AG04449 (cell line): ENCODE measurements at places on chromosomes 1 and 21.

DNA sequence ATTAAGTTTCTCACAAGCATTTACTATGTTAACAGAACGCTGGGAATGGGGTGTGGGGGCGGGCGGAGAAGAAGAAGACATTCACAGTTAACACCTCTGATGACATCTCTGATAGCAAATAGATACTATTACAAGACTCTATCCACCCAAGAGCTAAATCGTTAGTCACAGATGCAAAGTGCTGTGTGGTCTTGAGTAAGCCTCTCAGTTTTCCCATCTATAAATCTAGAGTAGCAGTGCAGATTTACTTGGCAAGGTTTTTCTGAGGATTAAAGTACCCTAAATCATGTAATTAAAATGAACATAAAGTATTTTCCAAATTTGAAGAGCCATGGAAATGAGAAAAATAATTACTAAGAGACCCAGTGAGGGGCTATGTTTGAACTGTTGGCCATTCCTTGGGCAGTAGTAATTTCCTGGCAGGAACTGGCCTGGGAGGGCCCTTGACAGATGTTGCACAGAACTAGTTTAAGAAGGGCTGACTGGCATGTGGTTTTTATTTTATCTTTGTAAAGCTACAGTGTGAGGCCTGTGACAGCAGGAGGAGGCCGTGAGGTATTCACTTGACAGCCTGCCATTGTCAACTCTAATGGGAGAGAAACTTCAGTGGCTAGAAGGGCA lies 58.7 kb upstream of the APOBEC4 start:
- DNase-seq = no peak

- DNase-seq = no peak
Observed at GRCh38 chr21:46153247-46154154, 1.9 kb downstream of the FTCD start.

GRCh38 chr1:61011561-61012263 lies 70.6 kb upstream of the NFIA start:
- DNase-seq = no peak

DNA sequence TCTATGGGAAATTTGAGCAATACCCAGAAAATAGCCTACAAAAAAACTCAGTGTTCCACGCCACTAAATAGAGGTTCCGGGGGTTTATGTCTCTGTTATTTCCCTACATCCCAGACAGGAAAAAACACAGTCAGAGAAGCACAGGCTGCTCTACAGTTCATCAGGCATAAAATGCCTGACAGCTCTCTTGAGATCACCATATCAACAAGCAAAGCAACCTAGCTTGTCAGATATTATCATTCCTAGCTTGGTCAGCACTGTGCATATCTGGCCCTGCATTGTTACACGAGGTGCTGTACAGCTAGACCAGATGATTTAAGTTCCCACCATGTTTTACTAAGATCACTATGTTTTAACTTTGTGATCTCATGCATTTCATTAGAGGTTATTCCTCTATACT lies 172.6 kb downstream of the PTPRC start:
- no peak for DNase-seq

GRCh38 chr1:214364386-214364785 lies 83.4 kb downstream of the SMYD2 start:
- no peak for DNase-seq

DNA sequence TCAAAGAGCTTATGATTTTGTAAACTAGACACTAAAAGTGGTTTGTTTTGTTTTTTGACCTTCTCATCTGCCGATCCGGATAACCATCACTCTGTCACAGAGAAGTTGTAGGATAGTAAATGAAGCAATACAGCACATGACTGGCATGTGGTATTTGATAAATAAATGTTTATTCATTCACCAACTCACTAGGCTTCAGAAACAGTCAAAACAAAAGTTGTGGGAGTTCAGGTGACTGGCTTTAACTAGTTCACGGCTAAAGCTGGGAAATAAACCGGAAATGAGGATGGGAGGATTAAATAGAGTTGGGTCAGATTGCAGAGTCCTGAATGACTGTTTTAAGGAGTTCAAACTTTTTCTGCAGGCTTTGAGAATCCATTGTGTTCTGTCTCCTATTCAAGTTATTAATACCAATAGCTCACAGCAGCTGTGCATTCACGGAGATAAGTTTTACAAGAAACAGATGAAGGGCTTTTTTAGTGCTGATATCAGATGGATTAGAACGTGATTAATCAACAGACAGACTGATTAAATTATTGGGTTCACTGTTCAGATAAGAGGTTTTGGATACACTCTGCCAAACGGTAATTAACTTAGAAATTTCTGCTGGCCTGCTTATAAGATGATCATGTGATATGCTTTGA lies 463.3 kb downstream of the DPYD start:
- no peak for DNase-seq

DNA sequence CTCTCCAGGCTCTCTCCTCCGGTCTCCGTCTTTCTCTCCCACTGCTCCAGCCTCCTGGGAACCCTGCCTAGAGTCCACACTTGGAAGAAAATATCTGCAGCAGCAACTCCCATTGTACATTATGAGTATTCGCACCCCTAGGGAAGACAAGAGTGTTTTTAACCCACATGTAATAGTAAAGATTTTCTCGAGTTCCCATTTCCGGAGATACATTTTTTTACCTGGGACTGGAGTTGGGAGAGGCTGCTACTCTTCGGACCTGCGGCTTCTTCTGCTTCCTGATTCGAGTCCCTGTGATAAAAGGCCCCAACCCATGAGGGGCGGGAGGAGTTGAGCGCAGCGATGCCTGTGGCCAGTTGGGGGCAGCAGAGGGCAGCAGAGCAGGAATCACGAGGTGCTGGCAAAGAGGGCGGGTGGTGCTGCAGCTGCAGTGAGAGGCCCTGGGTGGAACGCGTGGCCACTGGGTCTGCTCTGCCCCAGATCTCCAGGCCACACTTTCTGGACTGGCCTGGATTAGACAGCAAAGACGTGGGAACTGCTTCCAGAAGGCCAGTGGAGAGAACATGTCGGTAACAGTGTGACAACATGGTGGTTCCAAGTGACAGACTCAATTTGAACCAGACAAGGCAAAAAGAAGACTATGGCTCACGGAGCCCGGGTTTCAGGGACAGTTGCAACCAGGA lies 221.0 kb upstream of the CSF3R start:
- no peak for DNase-seq

DNA sequence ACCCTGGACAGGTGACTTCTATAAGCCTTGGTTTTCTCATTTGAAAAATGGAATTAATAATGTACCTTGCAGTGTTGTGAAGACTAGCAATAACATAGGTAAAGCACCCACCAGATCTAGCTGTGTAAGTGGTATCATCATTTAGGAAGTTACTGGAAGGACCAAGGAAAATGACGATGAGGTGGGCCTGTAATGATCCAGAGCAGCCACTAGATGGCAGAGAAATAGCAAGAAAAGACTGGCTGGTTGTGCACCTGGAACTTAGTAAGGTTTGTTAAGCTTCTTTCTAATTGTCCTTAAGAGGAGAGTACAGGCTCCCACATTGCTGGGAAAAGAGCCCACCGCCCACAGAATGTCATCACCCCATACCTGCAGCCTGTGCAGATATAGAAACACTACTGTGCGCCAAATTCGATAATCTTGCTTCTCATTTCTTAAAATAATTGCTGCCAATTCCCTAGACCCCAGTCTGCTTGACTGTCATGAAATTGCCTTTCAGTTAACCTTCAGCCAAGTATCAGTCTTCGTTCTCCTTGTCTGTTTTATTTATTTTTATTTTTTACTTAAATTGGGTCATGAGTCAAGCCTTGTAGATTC lies 37.2 kb downstream of the WNT4 start:
- DNase-seq = no peak

DNA sequence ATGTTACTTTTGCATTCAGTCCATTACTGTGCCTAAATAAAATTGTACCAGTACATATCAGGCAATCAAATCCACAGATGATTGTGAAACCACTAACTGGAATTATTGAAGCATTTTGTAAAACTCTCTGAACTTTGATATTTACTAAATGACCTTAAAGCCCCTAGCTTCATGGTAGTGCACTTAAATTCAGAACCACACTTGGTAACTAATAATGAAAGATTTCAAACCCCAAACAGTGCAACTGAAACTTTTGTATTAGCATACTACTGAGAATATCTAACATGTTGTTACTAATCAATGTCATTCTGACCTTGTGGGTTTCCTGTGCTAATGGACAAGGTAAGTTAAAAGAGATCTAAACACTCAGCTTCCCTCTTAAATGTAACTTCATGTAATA lies at the start of gene CFHR3:
Gene CFHR3 (plus strand): TSS at position 238 of the 400 bp plus-strand sequence. CDS start 47 bp downstream, at position 285.
- DNase-seq = no peak

GRCh38 chr1:96028071-96028470 lies 693.5 kb upstream of the PTBP2 start:
- no peak for DNase-seq

GRCh38 chr21:41668686-41669532 lies 97.9 kb downstream of the RIPK4 start:
- DNase-seq = no peak

DNA sequence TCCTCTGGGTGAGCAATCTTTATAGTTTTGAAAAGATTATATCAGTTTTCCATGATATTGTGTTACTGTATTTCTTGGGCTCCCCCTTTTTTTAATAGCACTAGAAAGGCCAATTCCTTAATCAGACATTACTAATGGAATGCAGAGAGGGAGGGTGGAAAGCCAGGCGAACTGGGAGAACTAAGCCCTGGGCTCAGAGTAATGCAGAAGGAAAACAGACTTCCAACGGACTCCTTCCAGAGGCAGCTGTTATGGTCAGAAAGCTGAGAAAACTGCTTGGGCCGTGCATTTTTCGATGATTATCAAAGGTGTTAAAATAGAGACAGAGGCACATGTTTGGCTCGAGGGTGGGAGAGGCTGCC lies 206.3 kb downstream of the FOXD2 start:
- DNase-seq = no peak

DNA sequence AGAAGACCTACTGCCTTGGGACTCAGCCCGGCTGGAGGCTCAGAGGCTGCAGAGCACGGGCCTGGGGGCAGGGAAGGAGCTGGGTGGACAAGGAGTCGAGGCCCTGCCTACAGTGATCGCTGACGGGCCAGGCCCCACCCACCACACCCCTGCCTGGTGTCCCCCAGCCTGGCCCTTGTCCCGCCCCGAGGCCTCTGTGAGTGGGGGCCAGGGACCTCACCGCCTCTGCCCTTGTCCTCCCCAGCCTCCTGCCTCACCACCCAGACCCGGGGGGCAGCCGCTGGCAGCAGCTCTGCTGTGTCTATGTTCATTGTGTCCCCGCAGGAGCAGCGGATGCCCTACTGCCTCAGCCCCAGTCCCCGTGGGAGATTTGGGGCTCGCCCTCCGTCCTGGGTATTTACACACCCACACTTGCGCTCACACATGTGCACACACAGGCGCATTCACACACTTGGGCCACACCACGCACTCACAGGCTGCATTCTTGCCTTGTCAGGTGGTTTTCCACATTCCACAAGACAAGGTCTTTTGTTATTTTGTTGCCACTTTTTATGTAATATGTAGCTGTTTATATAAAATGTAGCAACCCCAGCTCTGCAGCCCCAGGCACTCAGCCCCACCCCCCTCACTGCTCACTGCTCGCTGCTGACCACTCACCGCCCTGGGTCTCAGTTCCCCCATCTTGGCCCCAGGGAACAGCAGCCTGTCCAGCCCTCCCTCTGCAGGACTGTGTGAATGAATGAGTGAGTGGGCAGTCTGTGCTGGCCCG lies 7.3 kb downstream of the PFKL start:
- DNase-seq = no peak

GRCh38 chr1:203324105-203325025 lies 19.0 kb downstream of the BTG2 start:
- no peak for DNase-seq

DNA sequence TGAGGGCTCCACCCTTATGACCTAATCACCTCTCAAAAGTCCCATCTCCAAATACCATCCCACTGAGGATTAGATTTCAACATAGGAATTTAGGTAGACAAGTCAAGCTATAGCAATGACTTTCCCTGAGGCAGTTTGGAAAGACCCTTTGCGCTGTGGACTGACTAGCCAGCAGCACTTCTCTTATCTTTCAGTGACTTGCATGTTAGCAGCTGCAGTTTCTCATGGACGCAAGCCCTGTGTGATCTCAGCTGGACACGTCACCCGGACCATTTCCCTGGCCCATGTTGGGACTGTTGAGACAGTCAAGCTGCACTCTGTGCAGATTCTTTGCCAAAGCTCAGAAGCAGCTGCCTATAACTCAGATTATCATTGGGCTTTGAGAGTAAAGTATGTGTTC lies 408.1 kb upstream of the USP24 start:
- no peak for DNase-seq

DNA sequence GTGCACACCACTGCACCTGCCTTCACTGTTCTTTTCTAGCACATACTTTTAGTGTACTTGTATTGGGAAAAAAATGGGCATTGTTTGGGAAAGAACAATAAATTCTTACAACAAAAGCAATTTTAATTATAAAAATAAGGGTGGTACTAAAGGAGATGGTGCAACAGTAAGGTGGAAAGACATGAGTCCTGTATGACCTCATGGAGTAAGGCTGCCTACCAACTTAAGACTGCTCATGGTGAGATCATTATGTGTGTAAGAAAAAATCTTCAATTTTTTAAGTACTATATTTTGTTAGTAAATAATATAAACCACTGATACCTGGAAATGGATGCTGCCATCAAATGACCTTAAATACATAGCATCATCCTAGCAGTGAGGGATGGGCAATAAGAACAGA lies 29.6 kb upstream of the PHGDH start:
- no peak for DNase-seq

- DNase-seq = no peak
Observed at GRCh38 chr1:16205334-16205671, 7.1 kb downstream of the ARHGEF19 start.

GRCh38 chr1:100578201-100578600 lies 40.3 kb downstream of the GPR88 start:
- DNase-seq = no peak

- DNase-seq = no peak
Observed at GRCh38 chr1:76955652-76956051, 88.4 kb downstream of the ST6GALNAC5 start.

DNA sequence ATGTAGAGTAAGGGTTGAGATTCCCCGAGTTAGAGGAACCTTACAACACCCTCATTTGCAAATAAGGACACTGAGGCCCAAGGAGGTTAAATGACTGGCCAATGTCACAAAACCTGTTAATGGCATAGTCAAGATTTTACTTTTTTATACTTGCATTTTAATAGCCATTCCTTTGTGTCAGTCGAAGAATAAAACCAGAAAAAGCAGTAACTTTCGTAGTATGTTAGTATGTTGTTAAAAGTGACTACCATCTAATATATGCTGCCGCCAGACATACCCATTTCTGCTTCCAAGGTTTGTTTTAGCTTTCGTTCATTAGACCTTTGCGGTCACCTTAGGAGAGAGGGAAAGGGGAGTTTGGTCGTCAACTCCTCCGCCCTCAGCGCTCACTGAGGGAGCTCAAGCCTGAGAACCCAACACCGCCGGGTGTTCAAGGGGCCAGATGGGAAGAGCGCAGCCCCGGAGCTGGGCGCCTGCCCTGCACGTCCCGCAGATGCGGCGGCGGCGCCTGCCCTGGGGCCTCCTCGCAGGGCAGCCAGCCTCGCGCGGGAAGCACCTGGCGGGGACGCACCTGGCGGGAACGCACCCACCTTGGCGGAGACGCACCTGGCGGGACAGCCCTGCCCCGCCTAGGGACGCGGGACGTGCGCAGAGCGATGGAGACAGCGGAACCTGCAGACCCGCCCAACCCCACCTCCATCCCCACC lies 466 bp downstream of the VPS26C start:
- no peak for DNase-seq
